Spinal cord (tissue), 10 donors: ENCODE measurements at places on chromosomes 3 and 15.

GRCh38 chr3:106210923-106211322 lies 342.1 kb upstream of the CBLB start:
- DNase-seq, result no peak

- no peak for DNase-seq
Observed at GRCh38 chr15:34460451-34460850, 22.8 kb upstream of the GOLGA8A start.

DNA sequence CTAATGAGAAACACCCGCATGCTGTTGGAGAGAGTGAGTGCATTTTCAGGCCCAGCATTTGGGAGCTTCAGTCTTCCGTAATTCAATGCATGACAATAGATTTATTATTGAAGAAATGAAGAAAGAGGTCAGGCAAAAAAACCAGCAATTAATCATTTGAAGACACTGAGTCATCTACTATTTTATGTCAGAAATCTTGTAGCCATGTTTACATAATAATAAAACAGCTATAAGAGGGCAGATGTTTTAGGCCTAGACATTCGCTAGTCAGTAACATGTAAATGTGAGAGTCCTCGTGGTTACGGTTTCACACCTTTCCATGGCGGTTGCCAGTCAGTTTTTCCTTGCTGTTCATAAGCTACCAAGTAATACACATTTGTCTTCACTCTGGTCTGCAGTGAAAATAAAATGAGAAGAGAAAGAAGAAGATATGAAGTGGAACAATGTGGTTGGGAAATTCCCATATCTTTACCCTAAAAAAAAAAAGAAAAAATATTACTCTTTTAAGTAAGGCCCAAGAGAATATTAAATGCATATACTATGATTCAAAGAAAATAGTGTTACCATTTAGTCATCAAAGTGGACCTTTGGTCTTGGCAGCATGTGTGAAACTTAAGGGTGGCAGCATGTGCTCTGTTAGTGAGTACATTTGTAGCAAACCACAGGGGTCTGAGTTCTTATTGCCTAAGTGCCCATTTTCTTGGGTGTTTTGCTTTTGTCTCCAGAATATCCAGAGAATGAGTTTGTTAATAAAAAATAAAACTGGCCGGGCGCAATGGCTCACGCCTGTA lies 140.5 kb upstream of the TBL1XR1 start:
- DNase-seq, result no peak

DNA sequence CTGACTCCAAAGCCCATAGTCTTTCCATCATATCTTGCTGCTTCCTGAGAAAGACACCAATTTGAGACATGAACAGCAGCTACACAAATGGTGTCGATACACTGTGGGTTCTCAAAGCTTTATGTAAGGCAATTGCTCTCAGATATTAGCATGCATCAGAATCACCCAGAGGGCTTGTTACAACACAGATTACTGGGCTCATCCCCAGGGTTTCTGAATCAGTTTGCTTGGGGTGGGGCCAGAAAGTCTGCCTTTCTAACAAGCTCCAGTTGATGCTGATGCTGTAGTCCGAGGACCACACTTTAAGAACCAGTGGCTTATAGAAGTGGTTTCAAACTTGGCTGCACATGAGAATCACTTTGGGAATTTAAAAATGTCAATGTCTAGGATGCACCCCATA lies 86.5 kb downstream of the SEMA6D start:
- no peak for DNase-seq

DNA sequence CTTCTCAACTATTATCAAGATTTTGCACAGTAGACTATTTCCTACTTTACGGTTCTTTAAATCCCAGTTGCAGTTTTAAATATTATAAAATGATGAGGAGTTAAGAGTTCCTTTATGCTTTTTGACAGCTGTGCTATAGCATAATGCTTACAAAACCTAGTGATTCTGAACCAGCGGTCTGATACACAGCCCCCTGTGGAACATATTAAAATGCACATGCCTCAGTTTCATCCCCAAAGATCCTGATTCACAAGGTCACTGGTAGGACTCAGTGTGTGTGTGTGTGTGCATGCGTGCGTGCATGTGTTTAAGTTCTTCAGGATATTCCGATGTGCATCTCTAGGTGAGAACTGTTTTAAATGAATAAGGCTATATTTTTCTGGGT lies 330.1 kb upstream of the TPM1 start:
- no peak for DNase-seq

- no peak for DNase-seq
Observed at GRCh38 chr3:177111541-177111949, 85.7 kb downstream of the TBL1XR1 start.

DNA sequence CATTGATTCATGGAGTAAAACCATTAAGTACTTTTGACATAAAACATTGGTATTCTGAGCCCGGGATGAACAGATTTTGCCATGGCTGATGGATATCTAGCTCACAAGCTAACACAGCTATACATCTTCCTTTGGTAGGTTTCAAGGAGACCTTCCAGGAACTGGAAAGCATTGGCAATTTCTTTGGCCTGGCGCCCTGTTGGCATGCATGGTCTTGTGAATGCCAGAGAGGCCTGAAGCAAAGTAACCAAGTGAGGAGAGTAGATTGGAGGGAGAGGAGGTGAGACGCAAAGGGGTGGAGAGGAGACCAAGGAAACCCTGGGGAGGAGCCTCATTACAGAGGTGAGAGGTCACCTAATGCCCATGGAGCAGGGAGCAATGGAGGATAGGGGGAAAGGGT lies 67.2 kb downstream of the SQOR start:
- no peak for DNase-seq

GRCh38 chr15:88690331-88690730 lies 51.5 kb downstream of the ISG20 start:
- no peak for DNase-seq

- no peak for DNase-seq
Observed at GRCh38 chr15:27906802-27907201, 192.3 kb downstream of the OCA2 start.

DNA sequence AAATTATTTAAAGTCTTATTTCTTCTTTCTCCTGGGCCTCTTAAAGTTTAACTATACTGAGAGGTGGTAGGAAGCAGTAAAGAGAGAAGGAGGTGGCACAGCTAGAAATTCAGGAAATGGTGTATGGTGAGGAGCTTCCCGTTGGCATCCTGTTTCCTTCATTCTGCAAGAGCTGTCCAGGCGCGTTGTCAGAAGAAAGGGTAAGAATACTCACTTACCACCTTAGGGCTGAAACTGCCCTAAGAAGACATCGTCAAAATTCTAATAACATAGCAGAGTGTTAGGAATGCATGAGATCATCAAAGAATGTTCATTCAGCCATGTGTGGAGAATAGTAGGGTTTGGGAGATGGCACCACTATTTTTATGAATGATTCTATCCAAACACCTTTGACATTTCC lies 699.6 kb downstream of the MCTP2 start:
- no peak for DNase-seq

GRCh38 chr15:101183226-101183930 lies 68.5 kb downstream of the CHSY1 start:
- no peak for DNase-seq

DNA sequence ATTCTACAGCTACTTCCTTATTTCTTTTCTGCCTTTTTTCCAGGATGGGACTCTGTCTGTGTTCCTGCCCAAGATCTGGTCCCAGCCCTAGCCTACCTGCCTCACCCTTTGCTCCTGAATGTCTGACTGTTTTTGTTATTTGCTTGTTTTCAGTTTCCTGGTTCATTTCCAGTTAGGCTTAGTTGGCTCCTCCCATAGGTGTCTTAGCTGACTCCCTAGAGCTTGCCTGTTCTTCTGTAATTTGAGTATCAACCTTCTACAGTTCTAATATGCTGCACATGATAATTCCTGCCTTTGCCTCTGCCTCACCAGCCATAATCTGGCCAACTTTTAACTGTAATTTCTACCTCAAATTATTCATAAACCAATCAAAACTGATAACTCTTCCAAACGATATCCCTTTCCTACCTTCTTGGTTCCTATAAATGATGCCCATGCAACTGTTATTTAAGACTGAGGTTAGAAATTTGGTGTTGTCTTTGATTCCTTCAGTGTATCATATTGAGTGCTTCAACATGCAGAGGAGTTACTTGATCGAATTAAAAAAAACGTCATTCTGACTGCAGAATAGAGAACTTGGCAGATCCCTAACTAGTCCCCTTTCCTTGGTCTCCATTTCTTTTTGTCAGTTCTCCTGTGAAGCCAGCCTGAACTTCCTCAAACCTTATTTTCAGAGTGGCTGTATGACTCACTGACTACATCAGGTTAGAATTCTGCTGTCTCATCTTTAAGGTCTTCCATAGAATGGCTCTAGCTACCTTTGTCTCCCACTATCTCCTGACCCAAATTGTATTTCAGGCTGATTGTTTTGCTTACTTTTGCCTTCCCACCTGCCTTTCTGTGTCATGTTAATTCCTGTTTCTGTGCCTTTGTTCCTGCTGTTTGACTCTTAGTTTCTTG lies 8.4 kb downstream of the GOLM2 start:
- DNase-seq, result no peak

DNA sequence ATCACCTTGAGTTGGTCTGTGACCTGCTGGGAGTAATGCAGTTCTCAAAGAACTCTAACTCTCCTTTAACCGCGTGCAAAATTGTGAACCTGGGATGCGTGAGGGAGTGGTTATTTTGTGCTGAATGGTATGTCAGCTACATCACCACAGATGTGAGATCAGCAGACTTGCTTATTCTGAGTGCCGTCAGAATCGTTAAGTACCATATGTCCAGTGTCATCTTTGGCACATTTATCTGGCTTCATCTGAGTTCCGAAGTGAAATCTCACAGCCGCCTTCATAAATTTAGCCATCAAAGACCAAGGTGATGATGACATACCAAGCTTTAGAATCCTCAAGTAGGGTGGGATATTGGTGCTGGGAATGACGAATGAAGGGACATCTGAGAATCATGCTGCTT lies 347.2 kb upstream of the TPRG1 start:
- DNase-seq, result no peak

- no peak for DNase-seq
Observed at GRCh38 chr15:75554717-75555116, 24.4 kb downstream of the PTPN9 start.

DNA sequence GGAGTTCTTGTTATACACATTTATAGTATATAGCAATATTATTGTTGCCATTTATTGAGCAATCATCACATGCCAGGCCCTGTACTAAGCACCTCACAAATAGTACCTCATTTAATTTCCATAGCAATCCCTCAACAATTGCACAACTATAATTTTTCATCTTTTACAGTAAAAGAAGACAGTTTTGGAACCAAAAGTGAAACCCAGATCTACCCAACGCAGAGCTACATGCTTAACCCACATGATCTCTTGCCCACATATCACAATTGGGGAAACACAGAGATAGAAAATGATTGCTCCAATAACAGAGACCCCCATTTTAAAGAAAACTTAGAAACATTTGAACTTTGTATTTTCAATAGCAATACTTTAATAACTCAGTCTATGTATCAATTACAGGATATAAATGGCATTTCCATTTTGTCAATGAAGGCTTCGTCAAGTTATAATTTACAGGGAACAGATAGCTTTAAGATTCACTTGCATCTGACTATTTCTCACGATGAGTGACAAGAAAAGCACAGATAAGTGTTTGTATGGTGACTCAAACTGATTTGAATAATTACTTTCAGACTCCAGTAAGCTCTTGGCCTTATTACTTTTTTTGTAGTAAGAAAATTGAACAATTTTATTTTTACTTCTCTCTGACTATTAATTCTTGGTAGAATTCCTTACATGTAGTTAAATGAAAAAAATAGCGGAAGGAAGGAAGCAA lies 38.7 kb upstream of the CCDC50 start:
- no peak for DNase-seq

DNA sequence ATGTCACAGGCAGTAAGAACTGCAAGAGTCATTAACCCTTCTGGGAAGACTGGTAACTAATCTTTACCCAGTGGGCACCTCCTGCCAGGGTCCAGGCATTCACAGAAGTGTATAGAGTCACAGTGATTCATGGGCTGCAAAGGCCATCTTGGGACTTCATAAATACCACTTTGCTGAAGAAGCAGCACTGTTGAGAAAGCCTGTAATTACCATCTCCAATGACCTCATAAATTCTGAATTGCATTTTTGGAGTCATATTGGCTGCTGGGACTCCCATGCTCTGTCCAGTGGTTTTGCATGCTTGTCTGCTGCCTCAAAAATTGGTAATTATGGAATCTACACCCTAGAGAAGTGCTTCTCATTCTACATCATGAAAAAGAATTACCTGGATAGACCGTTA lies 837.2 kb downstream of the NTRK3 start:
- no peak for DNase-seq

DNA sequence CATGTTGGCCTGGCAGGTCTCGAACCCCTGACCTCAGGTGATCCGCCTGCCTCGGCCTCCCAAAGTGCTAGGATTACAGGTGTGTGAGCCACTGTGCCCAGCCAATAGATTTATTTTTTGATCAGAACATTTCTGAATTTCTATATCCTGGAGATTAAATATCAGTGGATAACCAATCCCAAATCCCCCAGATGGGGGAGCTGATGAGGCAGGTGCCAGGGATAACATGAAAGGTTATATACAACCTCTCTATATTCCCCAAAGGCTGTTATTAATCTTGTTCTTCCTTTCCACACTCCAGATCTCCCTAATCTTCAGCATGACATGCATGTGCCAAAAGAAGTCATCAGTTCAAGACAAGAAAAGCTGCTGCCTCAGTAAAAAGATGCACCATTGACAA lies 112.3 kb downstream of the WDR76 start:
- no peak for DNase-seq

DNA sequence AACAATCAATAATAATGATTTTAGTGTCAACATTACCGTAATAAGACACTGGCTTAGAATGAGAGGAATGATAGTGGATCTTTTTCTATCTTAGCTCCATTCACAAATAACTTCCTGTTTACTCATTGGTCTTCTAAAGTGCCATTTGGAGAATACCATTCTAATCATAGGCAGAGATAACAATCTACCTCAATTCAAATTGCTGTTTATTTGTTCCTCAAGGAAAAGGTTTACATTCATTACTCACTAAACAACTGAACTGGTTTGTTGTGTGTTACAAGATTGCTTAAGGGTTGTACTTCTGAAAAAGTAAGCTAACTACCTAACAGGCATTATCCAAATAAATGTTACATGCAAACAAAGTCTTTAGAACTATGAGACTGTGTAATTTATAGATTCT lies 8.1 kb upstream of the PCOLCE2 start:
- no peak for DNase-seq

GRCh38 chr3:168427835-168428475 lies 332.2 kb upstream of the GOLIM4 start:
- DNase-seq, result no peak

- DNase-seq, result no peak
Observed at GRCh38 chr3:174099724-174100123, 702.2 kb downstream of the NLGN1 start.
